Fibroblast of gingiva (primary cell): ENCODE measurements at places on chromosomes 12 and 14.

GRCh38 chr14:72513965-72514659, 379.8 kb downstream of the DPF3 start:
- DNase-seq: peak; percentile 48

GRCh38 chr14:64673316-64673715, 30.9 kb upstream of the PLEKHG3 start:
- no peak for DNase-seq

DNA sequence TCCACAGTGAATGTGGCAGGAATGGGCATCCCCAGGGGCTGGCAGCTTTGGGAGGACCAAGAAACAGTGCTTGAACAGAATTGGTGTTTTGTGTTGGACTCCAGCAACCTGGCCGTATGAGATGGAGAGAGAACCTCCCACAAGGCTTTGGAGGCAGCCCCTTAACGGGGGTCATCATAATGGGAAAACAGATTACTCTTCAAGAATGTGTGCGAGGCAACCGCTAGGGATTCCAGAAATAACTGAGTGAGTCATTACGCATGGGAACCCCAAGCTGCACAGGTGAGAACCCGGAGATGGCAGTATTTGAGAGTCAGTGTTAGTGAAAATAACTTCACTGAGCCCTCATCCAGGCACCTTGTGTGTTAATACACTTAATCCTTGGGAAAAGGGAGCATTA, 567.8 kb upstream of the TBX3 start:
- DNase-seq: no peak

- peak; percentile 31 for DNase-seq
Observed at GRCh38 chr14:35332517-35333263, 40.5 kb downstream of the PSMA6 start.

DNA sequence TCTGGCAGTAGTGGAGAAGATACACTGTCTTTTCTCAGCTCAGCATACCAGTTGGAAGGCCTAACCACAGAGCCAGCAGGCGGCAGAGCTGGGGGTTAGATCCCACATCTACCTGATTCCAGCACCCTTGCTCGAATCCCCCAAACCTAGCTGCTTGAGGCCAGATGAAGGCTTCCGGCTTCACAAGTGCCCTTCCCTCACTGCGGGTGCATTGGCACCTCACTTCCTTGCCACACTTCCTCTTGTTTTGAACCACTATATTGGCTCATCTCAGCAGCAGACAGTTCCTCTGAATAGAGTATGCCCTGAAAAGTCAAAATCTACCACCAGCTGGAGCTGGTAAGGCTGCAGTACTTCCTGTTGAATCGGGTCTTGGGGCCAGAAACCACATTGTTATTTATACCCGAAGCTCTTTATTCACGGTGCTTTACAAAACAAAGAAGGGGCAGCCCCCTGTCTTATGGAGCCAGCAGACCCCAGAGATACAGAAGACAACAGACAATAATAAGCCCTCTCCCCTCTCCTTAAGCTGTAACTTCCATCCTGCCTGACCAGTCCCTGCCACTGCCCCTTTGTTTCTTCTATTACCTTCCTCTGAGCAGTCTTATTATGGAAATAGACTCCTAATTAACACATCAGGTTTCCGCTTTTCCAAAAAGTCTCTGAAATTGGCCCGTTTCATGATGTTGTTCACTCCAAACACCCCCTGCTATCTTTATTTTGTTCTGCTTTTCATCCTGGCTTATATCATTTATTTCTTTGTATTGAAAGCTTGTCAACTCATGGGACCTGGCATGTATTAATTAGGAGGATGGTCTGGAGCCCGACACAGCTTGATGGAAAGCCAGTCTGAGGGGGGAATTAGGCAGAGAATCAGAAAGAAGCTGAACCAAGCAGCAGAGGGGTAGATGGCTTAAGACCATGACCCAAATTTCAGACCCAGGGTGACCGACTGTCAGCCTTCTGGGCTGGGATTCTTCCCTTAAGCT, 233.5 kb downstream of the EFCAB11 start:
- DNase-seq: no peak

DNA sequence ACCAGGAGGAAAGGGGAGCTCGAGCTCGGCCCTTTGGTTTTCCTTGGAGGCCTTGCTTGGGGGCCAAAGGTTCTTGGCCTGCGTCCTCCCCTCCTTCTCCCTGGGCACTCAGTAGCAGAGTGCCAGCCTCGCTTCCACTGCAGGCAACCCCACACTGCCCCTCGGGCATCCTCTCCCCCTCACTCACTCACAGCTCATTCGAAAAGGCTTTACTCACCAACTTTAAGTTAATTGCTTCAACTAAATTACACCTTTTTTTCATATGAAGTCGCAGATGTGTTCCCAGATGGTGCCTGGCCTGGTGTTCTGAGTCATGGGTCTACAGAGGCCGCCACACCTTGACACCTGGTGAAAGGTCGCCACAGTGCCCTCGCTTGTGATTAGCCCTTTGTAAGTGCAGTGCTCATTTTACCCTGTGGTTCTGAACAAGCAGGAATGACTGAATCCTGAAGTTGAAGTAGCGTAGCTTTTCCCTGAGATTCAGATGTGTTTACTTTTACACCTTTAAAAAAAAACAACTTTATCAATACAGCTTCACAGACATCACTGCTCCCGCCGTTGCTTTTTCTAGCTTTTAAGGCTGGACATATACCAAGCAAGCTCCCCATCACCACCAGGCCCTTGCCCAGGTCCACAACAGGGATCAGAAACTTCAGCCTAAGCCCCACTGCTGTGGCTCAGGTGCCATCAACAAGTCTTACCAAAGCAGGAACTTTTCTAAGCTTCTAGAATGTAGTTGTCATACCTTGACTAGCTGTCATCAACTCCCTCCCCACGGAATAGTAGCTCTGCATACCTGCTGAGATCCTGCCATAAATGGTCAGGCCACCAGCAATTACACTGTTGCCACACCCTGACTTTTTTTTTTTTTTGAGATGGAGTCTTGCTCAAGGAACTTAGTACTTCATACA, 20.3 kb upstream of the ADIPOR2 start:
- DNase-seq: no peak
